ENCODE measurements at places on chromosomes 2 and 18. TPM values are rescaled to one million over a fixed set of nuclear protein-coding genes. Genes with fewer than 3 reads are reported as not detected.

GRCh38 chr2:160820691-160821090 lies 327.1 kb upstream of the RBMS1 start:
- DNase-seq, result no peak

DNA sequence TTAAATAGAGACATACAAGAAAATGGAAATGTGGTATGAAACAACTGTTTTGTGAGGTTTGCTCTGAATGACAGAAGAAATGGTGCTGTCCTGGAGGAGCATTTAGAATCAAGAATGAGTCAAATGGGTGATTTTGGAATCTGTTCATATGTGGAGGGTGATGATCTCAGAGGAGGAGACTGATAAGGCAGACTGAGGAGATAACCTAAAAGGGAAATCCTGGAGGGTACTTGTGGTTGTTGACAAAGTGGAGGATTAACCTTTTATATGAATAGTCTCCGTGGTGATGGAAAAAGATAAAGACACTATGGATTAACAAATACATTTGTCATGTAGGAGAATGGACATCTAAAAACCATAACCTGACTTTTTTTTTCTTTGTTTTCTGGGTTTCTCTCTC lies 74.1 kb downstream of the MMADHC start:
- DNase-seq, result no peak

Gene KIF1A
- total RNA-seq, result 1.4 TPM

DNA sequence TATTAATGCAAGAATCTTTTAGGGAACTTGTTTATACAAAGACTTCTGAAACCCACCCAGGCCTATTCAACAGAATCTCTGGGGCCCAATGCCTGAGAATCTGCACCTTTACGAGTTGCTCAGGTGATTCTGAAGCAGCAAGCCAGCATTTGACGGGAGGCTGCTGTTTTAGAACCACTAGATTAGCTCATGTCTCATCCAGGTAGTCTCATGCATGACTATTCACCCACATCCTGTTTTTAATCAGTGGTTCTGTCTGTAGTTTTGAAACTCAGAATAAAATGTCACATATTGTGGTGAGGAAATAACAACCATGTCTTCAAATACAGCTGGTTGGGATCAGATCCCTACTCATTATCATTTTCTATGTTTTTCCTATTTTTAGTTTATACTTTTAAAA lies 39.5 kb downstream of the CYTIP start:
- peak; percentile 7 for DNase-seq

- no peak for DNase-seq
Measured at GRCh38 chr2:146265656-146266055, 1579.2 kb upstream of the ACVR2A start.

DNA sequence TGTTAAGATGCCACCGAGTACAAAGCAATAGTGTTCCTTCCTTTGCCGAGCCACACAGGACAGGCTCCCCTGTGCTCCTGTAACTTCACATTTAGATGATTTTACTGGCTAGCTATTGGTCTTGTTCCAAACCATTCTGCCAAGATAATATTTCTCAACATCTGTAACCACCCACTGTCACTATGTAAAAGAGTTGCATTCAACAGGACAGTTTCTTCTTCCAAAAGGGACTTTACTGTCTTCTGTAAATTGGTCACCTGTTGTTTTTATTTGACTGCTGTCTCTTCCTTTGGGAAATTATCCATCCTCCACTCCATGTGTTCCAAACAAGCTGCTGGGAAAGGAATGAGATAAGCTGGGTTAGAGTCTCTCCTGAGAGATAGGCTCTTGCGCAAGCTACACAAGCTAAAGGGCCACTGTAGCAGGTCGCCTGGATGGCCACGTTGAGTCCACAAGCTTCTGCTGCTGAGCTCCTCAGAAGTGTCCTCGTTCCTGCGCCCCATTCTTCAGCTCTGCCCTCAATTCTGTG lies 14.4 kb upstream of the BZW1 start:
- DNase-seq, result no peak

DNA sequence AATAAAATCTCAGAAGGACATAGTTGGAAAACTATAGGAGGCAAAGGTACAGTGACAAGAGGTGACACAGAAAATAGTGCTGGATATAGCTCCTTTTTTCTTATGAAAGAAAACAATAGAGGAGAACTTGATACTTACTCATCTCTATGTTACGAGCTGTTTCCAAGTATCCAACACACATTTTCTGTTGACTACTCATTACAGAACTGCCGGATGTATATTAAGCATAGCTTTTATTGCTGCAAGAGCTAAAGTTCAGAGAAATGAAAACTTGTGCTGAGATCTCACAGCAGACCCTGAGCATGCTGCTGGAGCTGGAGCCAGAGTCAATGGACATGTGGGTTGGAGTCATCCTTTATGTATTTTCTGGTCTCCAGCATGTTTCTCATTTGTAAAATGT lies 210.0 kb upstream of the NT5C1B start:
- no peak for DNase-seq

DNA sequence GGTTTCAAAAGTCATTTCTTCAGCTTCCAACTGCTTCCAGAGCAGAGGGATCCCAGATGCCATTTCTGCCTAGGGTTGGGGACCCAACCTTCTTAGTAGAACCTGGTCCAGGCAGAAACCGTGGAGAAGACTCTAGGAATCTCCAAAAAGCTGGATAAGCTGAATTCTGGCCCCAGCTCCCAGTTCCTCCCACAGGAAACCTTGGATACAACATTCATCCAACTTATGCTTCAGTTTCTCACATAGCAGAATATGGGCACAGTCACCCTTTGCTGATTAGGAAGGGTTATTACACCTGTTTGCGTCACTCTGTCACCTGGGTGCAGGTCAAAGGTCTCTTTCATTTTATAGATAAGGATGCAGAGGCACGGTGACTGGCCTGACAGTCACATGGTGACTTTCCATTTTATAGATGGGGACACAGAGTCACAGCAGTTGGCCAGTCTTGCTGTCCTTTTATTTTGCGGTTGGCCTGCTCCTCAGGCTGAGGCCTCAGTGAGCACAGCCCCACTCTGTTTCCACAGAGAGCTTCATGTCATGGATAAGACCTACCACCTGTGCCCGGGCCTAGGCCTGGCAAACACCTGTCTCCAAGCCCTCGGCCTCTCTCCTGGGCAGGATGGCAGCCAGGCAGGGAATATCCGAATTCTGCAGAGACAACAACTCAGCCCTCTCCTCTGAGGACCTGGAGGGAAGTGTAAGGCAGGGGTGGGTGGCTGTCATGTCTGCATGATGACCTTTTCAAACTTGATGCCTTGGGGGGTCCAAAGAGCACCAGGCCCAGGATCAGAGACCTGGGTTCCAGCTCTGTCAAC lies 148.8 kb downstream of the SMAD7 start:
- no peak for DNase-seq

GRCh38 chr2:128510701-128511397 lies 192.2 kb upstream of the HS6ST1 start:
- no peak for DNase-seq

GRCh38 chr2:144481666-144482065 lies 38.3 kb downstream of the ZEB2 start:
- no peak for DNase-seq

GRCh38 chr2:123732563-123732962 lies 292.5 kb upstream of the CNTNAP5 start:
- peak; percentile 15 for DNase-seq

Gene ZNF385B
- 0.14 TPM for total RNA-seq

DNA sequence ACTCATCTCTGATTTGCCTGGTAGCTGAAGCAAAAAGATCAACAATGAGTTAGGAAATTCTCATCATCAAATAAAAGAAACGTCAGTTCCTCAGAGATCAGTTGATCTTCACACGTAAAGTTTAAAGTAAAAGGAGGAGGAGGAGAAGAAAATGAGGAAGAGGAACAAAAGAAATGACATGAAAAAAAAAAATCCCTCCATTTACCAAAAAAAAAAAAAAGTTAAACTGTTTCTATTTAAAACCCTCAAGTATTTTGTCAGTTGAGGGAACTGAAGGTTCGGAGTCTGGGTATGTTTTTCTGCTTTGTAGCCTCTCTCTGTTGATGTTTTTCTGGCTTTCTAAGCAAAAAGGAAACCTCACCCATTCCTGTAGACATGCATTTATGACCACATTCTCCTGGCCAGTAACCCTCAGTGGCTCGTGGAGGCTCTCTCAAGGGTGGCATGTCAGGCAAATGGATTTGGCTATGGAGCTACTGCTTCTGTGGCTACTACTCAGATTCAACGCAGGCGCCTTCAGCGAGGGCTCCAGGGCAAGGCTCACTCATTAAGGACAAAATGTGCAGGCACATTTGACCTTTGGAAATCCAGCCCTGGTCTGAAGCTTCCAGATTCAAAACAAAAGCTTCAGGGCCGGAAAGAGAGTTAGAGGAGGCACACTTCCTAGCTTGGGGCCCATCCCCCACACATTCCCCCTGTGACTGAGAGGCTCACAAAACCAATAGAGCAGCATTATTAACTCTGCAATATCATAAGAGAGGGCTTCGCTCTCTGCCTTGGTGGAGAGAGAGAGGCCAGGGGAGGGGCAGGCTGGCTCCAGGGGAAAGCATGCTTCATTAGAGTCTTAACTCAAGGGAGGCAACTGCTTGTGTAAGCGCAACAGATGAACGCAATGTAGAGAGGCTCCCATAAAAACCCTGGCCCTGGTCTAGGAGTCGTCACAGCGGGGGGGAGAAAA lies 22.3 kb downstream of the KLF7 start:
- DNase-seq, result no peak

DNA sequence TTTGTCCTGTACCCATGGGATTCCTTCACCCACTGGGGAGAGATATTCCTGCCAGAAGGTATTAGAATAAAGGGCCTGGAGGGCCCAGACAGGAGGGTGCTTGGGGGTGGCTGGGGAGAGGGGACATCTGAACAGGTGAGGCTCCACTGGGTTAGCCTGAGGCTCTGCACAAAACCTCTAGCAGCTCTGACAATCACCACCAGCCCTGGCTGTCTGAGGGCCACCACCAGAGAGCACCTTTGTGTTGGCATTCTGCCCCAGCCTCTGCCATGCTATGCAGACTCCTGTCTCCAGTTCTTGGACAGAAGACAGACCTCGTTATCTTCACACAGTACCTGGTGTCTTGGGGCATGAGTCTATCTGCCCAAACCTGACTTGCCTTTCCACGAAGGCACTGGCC lies 25.3 kb downstream of the SLC16A14 start:
- no peak for DNase-seq

DNA sequence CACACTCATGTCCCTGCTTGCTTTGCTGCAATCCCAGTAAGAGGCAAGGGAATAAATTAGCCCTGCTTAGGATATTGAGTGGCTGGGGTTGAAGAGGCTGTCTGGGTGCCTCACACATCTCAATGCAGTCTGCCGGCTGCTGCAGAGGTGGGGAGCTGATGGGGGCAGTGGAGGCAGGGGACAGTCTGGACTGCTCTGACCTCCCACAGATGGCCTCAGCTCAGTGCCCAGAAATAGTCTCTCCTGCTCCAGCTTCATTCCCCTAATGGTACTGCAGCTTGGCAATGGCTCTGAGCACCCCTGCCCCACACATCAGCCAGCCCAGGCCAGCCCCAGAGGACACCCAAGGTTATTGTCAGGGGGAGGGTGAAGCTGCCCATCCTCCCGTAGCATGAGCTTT lies 21.5 kb upstream of the TNS1 start:
- DNase-seq, result no peak

Gene MREG
- total RNA-seq, result 8.3 TPM

- DNase-seq, result no peak
Measured at GRCh38 chr2:66696886-66697285, 262.0 kb downstream of the MEIS1 start.

Data from H4 (cell line).